ENCODE measurements at places on chromosomes 2 and 18.

- no peak for DNase-seq
These were observed 81.8 kb upstream of the GLI2 start for GRCh38 chr2:120653871-120654270.

- DNase-seq = no peak
These were observed 179.4 kb upstream of the HS6ST1 start for GRCh38 chr2:128498086-128498485.

GRCh38 chr2:101518578-101519492, 43.9 kb upstream of the RFX8 start:
- DNase-seq = peak; percentile 20

GRCh38 chr2:113211226-113212105, 37.7 kb downstream of the PSD4 start:
- no peak for DNase-seq

DNA sequence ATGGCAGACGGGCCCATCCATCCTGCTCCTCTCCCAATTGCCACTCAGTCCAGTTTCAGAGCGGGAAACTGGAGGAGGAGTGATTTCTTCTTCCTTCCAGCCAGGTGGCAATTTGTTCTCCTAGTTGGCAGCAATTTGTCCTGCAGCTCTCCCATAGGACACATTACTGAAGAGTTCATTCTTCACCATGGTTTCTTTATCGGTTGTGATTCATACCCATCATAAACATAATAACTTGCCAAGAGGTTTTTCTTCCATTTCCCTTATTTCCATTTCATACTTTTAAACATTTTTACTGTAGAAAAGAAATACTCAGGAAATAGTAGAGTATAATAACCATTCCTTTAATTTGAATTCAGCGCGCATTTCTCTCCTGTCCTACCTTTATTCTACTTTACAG, 377.9 kb upstream of the RAB12 start:
- no peak for DNase-seq

- no peak for DNase-seq
These were observed 154.8 kb downstream of the TMX3 start for GRCh38 chr18:68560128-68560527.

DNA sequence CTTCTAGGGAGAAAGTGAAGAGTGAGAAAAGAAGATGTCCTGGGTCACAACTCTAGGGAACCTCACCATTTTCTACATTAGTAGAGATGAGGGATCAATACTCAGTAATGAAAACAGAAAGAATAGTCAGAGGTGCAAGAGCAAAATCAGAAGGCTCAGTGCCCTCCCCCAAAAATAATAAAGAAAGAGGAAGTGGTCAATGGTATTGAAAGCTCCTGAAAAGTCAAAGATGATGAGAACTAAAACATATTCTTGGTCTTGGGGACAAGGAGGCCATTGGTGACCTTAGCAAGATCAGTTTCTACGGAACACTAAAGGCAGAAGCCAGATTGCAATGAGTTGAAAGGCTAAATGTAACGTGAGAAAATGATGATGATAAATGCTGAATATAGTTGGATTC, 24.5 kb upstream of the MYO1B start:
- no peak for DNase-seq

DNA sequence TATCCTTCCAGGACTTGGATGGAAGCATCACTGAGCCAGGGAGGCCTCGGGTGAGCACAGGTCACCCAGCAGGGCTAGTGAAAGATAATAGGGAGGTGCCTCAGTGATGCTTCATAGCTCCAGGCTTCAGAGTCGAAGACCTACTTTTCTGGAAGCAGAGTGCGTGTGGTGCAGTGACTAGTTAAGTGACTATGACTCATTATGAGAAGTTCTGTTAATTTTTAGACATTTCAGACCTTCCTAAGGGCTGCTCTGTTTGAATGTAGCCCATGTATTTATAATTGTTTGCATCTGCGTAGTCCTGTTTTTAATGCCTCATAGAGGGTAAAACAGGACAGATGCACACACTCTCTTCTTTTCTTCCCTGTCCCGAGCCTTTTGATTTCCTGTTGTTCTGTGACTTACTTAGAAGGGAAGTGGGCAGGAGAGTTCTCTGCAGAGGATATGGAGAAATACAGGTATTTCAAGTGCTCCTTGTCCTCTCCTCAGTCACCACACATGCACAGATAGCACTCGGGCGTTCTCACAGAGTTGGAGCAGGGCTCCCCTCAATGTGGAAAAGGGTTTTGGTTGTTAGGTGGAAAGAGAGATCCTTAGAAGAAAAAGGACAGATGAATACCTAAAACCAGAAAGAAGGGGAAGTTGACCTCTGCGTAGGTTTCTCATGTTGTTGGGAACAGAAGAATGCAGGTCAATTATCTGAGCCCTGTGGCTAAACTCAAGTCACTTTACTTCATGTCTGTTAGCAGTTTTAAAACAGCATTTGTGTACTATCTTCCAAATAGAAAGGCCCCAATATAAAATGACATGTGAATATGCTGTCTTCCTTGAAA, 34.7 kb downstream of the RALB start:
- no peak for DNase-seq

- no peak for DNase-seq
These were observed 27.3 kb upstream of the GREB1 start for GRCh38 chr2:11506611-11506969.
